Hair follicle dermal papilla cell (primary cell): ENCODE measurements at places on chromosomes 1 and 21. TPM values are rescaled to one million over a fixed set of nuclear protein-coding genes. Genes with fewer than 3 reads are reported as not detected.

Gene CFAP45
- 0.12 and 0.16 TPM in 2 replicates for total RNA-seq

Gene S100A7A
- not detected in 2 replicates for total RNA-seq

Gene LRRC38
- total RNA-seq = under 0.01 TPM in 1 of 2 replicates, not detected in the other

Gene CYB5RL
- 8.4 and 11.8 TPM in 2 replicates for total RNA-seq

Gene SPRR5
- total RNA-seq = not detected in 2 replicates

Gene CYP4A11
- not detected in 2 replicates for total RNA-seq

Gene GNG12
- total RNA-seq = 161 and 166 TPM in 2 replicates

Gene HNRNPCL1
- total RNA-seq = not detected in 2 replicates

Gene IRF6
- 1.1 and 2.1 TPM in 2 replicates for total RNA-seq

Gene VCAM1
- 13.1 and 32.8 TPM in 2 replicates for total RNA-seq

Gene CLDN8
- total RNA-seq = under 0.01 TPM in 1 of 2 replicates, not detected in the other

Gene NTNG1
- total RNA-seq = 13.7 and 20.6 TPM in 2 replicates

Gene HES3
- not detected in 2 replicates for total RNA-seq

Gene FAM3B
- not detected in 2 replicates for total RNA-seq

Gene DIPK1A
- total RNA-seq = 26.3 and 39.2 TPM in 2 replicates

Gene CLIC6
- 0.12 TPM in 1 of 2 replicates, not detected in the other for total RNA-seq

Gene TMCC2
- total RNA-seq = 3.5 and 3.7 TPM in 2 replicates

Gene NHLH1
- 0.12 and 0.16 TPM in 2 replicates for total RNA-seq

Gene GJA4
- total RNA-seq = not detected in 2 replicates

Gene CFHR4
- total RNA-seq = not detected in 2 replicates

Gene DIRAS3
- 2.2 and 6.5 TPM in 2 replicates for total RNA-seq

Gene LCE1F
- total RNA-seq = not detected in 2 replicates

Gene KRTAP11-1
- total RNA-seq = not detected in 2 replicates

Gene TTC22
- not detected in 2 replicates for total RNA-seq

Gene IL6R
- total RNA-seq = 25.7 and 29.7 TPM in 2 replicates
